ENCODE measurements at places on chromosomes 12 and 14.

DNA sequence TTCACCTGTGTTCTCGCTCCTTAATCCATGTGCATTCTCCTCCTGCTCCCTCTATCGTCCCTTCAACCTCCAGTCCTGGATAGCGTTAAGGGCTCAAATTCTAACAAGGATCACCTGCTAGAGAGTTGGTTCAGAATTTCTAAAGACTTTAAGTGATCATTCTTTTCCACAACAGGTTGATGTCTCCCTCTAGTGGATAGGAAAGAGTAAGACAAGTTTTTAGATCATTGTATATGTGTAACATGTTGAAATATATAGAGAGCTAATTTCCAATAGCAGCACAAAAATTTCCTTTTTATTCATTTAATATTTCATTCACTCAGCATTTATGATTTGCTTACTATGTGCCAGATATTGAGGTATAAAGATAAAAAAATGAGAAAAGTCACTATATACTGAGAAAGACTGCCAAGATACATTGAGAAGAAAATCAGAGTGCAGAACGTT is 9.3 kb upstream of the ESR2 start:
- peak; percentile 76 for DNase-seq

GRCh38 chr12:82835217-82835616 is 148.5 kb downstream of the TMTC2 start:
- DNase-seq = peak; percentile 54

DNA sequence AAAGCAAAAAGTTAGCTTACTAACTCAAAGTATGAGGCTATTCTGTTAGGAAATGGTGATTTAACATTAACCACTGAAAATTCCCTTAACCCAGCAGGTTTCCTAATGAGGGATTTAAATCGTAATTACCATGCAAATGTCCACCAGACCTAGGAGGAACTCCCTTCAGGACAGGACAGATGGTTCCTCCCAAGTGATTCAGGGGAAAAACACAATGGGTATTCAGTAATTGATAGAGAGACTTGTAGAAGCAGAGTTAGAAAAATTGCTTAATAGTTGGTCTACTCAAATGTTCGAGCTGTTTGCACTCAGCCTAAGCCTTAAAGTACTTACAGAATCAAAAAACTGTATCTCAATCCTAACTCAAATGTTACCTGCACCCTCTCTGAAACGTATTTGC is 21.6 kb downstream of the RERGL start:
- no peak for DNase-seq

DNA sequence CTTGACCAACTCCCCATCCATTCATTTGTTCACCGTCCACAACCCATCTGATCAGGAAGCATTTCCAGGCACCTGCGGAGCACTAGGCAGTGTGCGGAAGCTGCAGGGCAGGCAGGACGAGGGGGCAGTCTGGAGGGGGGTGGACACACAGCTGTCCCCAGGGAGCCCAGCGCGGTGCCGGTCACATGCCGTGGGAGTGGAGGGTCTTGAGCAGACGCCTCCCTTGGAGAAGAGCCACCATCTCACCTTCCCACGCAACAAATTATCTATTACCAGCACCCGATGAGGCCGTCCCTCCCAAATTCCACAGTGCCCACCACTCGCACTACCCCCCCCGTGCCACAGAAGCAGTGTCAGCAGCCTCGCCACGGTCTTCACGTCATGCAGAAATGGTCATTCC is 10.8 kb downstream of the DLK1 start:
- DNase-seq = no peak

GRCh38 chr14:22517117-22517720 is 71.8 kb downstream of the DAD1 start:
- DNase-seq = no peak

- no peak for DNase-seq
These were observed 1.6 kb downstream of the INSM2 start for GRCh38 chr14:35535483-35536112.

- peak; percentile 17 for DNase-seq
These were observed 74.2 kb upstream of the ATP2B1 start for GRCh38 chr12:89782807-89783206.

- no peak for DNase-seq
These were observed 241.4 kb downstream of the NUAK1 start for GRCh38 chr12:105897311-105897725.

- DNase-seq = peak; percentile 56
These were observed 118.7 kb downstream of the KSR2 start for GRCh38 chr12:117850048-117850447.

DNA sequence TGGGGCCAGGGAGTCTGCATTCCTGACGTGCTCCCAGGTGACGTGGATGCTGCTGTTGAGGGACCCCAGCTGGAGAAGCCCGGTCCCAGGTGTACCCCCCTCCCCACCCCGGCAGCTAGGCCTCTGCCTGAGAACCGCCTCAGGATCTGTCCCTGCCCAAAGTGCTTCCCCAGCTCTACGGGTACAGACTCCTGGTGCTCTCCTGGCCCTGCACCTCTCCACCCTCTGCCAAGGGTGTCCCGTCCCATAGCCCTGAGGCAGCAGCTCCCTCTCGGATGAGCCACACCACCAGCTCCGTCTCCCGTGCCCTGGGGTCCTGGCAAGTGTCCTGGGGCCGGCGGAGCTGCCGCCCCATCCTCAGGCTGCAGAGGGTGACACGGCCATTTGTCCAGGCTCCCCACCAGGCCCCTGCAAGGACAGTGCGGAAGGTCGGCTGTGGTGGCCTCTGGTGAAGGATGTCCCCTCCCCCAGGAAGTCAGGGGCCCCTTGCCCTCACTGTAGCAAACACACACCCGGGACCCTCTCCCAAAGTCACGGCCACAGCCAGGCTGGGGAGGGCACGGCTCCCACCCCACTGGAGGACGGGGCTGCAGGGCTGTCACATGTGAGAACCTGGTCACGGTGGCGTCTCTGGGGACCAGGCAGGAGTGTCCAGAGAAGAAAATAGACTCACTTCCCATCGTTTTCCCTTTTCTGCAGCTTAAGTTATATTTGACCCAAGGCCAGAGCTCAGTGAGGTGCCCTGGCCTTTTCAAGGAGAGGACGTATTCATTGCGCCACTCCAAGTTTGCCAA is 74.4 kb upstream of the FBRSL1 start:
- DNase-seq = no peak

GRCh38 chr12:121783766-121784165 is 9.7 kb downstream of the RHOF start:
- DNase-seq = no peak

DNA sequence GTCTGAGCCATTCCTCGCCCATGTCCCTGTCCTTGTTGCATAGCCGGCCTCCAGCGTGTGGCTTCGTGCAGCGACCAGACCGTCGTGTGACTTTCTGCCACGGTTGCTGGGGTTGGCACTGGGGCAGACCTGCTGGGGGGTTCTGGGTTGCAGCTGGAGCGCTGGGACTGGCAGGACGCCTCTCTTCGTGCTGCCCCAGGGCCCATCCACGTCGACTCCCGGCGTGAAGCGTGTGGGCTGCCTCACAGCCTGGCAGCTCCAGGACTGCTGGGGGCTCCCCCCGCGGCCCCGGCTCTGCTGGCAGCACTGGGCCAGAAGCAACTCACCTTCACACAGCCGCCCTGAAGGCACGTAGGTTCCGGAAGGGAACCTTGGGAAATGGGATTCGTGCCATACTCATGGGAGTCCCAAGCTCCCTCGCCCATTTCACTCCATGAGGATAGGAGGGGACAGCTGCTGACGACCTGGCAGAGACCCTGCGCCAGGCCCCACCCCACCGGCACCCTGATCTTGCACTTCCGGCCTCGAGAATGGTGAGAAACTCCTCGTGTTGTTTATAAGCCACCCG is 51.9 kb downstream of the GALNT9 start:
- DNase-seq = no peak

- no peak for DNase-seq
These were observed 770.5 kb downstream of the MED13L start for GRCh38 chr12:115506822-115507559.

- DNase-seq = no peak
These were observed 64.3 kb downstream of the ZFP36L1 start for GRCh38 chr14:68728342-68729106.

- peak; percentile 91 for DNase-seq
These were observed 284.9 kb downstream of the RAD51B start for GRCh38 chr14:68104518-68104917.

- no peak for DNase-seq
These were observed 27.6 kb downstream of the ETV6 start for GRCh38 chr12:11677093-11677492.

GRCh38 chr14:52048641-52049204 is 20.1 kb downstream of the NID2 start:
- no peak for DNase-seq

- DNase-seq = no peak
These were observed 494.3 kb upstream of the GARIN6 start for GRCh38 chr12:99153293-99153692.

DNA sequence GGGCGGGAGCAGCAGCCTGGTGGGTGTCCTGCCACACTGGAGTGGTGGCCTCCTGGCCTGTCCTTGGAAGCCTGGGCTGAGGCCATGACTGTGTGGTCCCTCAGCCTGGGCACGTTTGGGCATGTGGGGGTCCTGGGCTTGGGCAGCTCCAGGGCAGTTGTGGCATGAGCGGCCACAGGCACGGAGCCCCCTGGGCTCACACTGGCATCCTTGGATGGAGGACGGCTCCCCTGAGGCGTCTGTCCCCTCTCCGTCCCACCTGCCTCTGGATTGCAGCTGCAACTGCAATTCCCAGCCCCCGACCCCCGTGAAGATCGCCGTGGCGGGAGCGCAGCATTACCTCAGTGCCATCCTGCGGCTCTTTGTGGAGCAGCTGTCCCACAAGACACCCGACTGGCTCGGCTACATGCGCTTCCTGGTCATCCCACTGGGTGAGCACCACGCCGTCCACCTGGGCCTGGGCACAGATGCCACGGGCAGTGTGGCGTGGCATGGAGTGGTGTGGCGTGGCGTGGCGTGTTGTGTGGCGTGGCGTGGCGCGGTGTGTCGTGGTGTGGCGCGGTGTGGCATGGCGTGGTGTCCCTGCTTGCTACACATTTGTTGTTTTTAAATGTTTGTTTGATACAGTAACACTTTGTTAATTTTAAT is 15.1 kb upstream of the TEX22 start:
- DNase-seq = no peak

GRCh38 chr14:71089971-71090370 is 182.7 kb downstream of the PCNX1 start:
- DNase-seq = peak; percentile 23

DNA sequence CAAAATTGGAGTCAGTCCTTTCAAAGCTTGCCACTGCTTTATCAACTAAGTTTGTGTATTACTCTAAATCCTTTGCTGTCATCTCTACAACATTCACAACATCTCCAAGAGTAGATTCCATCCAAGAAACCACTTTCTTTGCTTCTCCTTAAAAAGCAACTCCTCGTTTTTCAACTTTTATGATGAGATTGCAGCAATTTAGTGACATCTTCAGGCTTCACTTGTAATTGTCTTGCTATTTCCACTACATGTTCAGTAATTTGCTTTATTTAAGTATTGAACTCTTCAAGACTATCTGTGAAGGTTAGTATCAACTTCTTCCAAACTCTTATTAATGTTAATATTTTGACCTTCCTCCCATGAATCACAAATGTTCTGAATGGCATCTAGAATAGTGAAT is 747.9 kb downstream of the TMTC2 start:
- DNase-seq = peak; percentile 0

DNA sequence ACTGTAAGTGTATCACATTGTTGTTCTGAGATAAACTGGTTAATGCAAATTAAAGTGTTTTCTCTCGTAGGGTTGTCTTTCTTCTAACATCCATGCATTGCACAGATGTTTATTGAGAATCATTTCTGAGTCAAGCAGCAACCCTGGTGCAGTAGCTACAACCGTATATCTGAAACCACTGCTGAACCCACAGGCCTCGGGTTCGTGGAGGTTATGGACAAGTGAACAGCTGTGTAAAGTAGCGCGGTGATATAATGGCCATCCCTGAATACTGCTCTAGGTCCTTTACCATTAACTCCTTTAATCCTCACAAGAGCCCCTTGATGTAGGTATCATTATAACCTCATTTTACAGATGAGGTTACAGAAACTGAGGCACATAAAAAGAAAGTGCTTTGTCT is 486.1 kb upstream of the TMEM132C start:
- DNase-seq = no peak

GRCh38 chr14:61502459-61503093 is 181.2 kb downstream of the PRKCH start:
- DNase-seq = peak; percentile 44

DNA sequence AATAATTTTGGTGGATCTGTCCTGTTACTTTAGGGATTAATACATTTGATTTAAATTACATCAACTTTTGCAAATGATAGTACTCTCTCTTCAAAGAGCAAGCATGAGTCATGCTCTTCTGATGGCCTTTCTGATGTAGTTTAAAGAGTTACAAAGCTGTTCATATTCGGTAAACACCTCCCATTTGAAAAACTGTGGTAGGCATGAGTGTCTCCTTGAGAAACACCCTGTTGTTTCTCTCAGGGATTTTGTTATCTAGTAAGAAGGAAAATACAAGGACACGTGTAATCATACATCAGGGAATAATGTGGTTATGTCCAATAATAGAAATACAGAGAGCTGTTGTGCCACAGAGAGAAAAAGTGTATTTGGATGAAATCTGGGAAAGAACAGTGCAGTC is 53.3 kb upstream of the E2F7 start:
- DNase-seq = peak; percentile 57

DNA sequence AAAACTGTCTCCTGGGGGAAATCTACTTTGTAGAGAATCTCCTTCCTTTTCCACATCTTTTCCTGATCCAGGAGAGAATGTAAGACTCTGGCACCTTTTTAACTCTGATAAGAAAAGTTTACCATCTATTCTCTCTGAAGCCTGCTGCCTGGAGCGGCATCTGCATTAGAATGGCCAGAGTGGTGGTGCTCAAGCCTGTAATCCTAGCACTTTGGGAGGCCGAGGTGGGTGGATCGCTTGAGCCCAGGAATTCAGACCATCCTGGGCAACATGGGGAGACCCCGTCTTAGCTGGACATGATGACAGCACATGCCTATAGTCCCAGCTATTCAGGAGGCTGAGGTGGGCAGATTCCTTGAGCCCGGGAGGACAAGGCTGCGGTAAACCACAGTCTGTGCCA is 1.4 kb upstream of the CHFR start:
- DNase-seq = no peak

DNA sequence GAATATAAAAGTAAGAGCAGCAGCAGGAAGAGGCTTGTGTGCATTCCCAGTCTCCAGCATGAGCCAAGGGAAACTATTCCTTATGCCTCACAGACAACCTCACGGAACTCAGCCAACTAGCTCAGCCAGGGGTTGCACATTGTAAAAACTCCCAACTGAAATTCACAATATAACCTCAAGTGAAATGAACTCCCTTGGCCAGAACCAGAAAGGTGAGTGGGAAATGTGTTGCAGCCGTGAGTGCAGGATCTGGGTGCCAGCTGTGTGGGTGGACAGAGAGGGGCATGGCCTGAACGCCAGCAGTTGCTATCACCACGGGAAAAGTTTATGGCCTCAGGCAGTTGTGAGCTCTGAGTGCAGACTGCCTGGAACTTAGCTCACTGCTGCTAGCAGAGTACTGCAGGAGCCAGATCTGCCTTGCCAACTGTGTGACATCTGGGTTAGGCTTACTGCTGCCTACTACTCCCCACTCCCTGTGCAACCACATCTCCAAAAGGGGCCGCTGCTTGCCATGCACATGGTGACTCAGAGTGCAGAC is 2.3 kb upstream of the CLEC1A start:
- no peak for DNase-seq

GRCh38 chr12:75759842-75760572 is 248.6 kb upstream of the KRR1 start:
- peak; percentile 60 for DNase-seq

Data from cardiac fibroblast (primary cell).